Esophagus mucosa (tissue), 1 donor: ENCODE measurements at places on chromosomes 2 and 18.

GRCh38 chr2:172100935-172101820 is 1.5 kb downstream of the DLX2 start:
- no peak for ATAC-seq

GRCh38 chr2:16686641-16687040 is 21.0 kb upstream of the CYRIA start:
- no peak for ATAC-seq

DNA sequence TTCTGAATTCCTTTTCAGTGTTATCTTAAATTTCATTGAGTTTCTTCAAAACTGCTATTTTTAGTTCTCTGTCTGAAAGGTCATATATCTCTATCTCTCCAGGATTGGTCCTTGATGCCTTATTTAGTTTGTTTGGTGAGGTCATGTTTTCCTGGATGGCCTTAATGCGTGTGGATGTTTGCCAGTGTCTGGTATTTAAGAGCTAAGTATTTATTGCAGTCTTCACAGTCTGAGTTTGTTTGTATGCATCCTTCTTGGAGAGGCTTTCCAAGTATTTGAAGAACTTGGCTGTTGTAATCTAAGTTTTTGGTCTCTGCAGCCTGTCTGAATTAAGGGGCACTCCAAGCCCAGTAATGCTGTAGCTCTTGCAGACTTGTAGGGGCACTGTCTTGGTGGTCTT is 249.3 kb downstream of the ZNF385B start:
- ATAC-seq = no peak

- ATAC-seq = no peak
Observed at GRCh38 chr2:181988154-181988924, 2.7 kb downstream of the PPP1R1C start.

DNA sequence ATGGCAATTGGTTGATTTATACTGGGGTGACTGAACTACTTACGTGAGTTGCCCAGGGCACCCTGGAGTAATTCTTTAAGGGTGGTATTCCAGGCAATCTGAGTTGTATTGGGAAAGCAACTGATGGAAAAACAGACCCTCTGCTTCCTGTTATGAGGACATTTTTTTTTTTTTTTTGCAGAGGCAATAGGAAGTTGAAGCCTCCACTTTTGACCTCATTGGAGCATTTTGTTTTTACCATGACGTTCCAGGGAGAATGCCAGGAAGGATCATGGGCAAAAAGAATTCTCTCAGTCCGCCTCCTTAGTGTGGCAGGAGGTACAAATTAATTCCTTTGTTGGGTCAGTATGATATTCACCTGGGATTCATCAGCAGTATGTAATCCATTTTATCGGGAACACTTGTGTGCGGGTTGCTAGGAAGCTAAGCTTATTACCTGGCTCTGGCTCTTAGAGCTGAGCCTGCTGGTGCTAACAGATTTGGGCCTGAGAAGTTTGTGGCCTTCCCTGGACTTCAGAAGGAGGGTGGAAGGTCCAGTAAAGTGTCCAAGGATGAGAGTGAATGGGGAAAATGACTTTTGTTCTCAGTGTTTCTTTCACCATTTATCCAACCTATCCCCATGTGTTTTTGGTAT is 272.9 kb upstream of the EPAS1 start:
- no peak for ATAC-seq

DNA sequence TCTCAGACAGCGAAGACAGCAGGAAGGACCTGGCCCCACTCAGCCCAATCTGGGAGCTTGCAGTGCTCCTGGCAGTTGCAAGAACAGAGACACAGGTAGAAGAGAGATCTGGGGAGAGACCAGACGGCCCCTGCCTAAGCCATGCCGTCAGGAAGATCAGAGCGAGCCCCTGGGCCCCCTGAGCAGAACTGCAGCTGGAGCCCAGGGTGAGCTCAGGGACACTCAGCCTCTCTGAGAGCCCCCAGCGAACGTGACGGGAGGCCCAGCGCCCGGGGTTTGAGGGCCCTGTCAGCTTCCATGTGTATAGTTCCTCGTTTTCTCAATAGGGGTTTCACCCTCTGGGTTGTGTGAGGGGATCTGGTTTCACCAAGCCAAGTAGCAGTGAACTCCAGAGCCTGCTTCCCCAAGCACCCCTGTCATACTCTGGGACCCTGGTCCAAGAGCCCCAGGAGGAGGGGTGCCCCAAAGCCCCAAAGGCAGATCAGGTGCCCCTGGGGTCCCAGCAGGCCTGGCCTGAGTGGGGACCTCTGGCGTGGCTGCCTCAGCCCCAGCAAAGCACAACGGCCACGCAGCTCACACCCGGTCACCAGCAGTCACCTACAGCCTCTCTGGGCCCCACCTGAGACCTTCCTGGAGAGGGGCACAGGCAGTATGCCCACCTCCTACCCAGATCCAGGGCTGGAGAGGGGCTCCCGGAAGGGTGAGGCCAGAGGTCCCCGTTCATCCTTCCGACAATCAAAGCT is 431.3 kb upstream of the MYT1L start:
- no peak for ATAC-seq

- ATAC-seq = no peak
Observed at GRCh38 chr2:25132299-25132635, 36.1 kb downstream of the POMC start.
